ENCODE measurements at places on chromosomes 4 and X.
A peak's percentile ranks its signal among the peaks of the same experiment; 100 is the strongest.

DNA sequence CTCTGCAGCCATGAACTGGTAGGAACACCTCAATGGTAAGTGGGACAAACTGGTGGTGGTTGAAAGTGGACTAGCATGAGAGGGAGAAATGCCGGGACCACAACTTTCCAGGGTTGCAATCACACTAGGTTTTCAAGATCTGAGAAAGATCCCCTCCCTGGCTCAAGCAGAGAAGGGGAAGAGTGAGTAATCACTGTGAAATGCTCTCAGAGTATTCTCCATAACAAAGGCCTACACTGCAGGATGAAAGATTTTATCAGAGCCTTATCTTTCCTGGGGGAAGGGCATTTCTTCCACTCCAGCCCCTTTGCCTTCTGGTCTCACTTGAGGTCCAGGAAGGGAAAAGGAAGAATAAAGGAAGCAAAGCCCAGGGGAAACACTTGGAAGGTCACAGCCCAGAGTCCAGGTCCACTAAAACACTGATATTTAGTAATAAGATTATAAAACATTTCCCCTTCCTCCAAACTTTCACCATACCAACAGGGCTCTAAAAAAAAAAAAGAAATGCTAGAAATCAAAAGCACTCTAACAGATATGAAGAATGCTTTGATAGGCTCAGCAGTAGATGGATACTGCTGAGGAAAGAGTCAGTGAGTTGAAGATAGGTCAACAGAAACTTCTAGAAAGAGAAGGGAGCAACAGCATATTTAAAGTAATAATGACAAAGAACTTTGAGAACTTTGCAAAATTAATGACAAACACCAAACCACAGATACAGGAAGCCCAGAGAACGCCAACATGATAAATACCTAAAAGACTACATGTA is 95.9 kb downstream of the WDFY3 start:
- DNase-seq = peak; percentile 43

- no peak for DNase-seq
Measured at GRCh38 chrX:9072281-9072680, 38.4 kb upstream of the FAM9B start.

- no peak for DNase-seq
Measured at GRCh38 chrX:13824746-13825145, 7.9 kb upstream of the GPM6B start.

GRCh38 chr4:139655116-139655515 is 10.5 kb upstream of the MGST2 start:
- DNase-seq = no peak
